ENCODE measurements at places on chromosomes 2 and 18. TPM values are rescaled to one million over a fixed set of nuclear protein-coding genes. Genes with fewer than 3 reads are reported as not detected.
A peak's percentile ranks its signal among the peaks of the same experiment; 100 is the strongest.

- no peak overlapping the region for H3K27ac ChIP-seq
- H3K4me1 ChIP-seq: no peaks in the 10 kb centered on the region
- no peaks in the 10 kb centered on the region for H3K36me3 ChIP-seq
- H3K27me3 ChIP-seq: no peaks in the 10 kb centered on the region
- H3K4me3 ChIP-seq: no peak overlapping the region
Measured at GRCh38 chr2:62641410-62641843, 64.1 kb upstream of the EHBP1 start.

DNA sequence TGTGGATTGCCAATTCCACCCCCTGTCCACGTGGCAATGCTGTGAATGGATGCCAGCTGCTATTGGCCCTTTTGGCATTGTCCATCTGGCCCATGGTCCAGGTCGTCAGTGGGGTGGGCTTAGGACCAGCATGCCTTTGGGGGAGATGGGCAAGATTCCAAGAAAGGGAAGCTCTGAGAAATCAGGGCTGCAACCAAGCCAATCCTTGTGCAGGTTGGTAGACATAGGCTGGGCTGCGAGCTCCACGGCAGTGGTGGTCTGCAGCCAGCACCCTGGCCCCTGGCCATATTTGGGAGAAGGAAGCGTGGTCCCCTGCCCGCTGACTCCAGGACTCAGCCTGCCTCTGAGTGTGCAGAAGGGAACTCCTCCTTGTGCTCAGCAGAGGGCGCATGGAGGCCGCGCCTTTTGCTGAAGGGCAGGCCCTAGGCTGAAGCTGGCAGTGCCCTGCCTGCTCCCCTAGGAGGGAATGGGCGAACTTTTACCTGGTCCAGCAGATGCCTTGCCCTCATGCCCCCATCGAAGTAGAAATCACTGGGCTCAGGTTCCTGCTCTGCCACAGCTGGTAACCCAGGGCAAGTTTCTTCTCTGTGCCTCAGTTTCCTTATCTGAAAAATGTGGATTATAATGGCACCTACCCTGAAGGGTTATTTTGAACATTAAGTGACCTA, 5.4 kb downstream of the SPR start:
- no peaks in the 10 kb centered on the region for H3K36me3 ChIP-seq
- H3K27me3 ChIP-seq: peaks cover 21% of the 10 kb centered on the region
- no peak overlapping the region for H3K27ac ChIP-seq
- H3K4me1 ChIP-seq: peaks cover 15% of the 10 kb centered on the region
- no peak overlapping the region for H3K4me3 ChIP-seq

Gene TMEM178A
- total RNA-seq: 0.29 TPM

DNA sequence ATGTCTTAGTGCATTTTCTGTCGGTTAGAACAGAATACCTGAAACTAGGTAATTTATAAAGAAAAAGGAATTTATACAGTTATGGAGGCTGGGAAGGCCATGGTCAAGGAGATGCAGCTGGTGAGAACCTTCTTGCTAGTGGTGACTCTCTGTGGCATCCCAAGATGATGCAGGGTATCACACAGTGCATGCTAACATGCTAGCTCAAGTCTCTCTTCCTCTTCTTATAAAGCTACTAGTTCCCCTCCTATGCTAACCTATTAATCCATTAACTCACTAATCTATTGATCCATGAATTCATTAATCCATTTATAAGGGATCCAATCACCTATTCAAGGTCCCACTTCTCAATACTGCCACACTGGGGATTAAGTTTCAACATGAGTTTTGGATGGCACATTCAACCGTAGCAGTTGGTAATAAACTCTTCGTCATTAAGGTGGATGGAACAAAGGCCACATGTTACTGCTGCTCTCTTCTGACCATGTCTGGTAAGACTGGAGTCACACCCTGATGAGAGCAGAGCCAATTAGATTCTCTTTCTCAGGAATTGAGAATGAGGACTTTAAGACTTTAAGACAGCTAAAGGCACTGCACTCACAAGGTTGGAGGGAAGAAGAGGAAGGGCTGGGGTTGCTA, 211.6 kb upstream of the SMAD7 start:
- no peak overlapping the region for H3K4me3 ChIP-seq
- no peak overlapping the region for H3K27ac ChIP-seq
- DNase-seq: no peak
- no peaks in the 10 kb centered on the region for H3K4me1 ChIP-seq

GRCh38 chr2:86171295-86171694, 24.0 kb downstream of the IMMT start:
- H3K4me1 ChIP-seq: no peaks in the 10 kb centered on the region
- no peak overlapping the region for H3K4me3 ChIP-seq
- H3K36me3 ChIP-seq: peaks cover 43% of the 10 kb centered on the region
- H3K27ac ChIP-seq: no peak overlapping the region
- no peak for DNase-seq
- no peaks in the 10 kb centered on the region for H3K27me3 ChIP-seq

Gene LRATD1
- 10.0 TPM for total RNA-seq

GRCh38 chr2:162677476-162677875, 161.1 kb downstream of the KCNH7 start:
- no peak overlapping the region for H3K27ac ChIP-seq
- DNase-seq: no peak
- H3K4me1 ChIP-seq: no peaks in the 10 kb centered on the region

DNA sequence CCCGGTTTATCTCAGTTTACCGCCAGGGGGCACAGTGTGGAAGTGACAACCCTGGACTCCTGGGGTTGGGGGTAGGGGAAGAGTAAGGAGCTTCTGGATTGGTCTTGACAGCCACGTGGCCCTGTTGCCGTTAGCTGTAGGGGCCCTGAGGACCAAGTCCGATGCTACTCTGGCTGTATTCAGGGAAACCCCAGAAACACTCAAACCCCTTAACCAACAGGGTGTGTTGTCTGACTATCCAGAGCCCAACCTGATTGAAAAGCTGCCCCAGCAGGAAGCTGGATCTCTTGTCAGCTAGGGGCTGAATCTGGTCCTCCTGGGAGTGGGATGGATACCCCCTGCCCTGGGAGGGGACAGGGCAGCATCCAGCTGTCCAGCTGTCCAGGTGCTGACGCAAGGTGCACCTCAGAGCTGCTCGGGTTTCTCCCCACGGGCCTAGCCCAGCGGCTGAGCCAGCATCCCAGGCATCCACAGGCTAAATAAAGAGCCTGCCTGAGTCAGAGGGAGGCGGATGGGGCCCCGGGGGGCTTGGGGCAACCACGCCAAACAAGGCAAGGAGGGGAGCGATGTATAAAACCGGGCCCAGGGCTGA, 3.1 kb upstream of the GMPPA start:
- peaks cover 32% of the 10 kb centered on the region for H3K4me1 ChIP-seq
- no peak overlapping the region for H3K4me3 ChIP-seq
- DNase-seq: peak; percentile 99
- no peak overlapping the region for H3K27ac ChIP-seq

Gene SRBD1
- 17.4 TPM for total RNA-seq

Gene LCT
- under 0.01 TPM for total RNA-seq

Gene LOXL3
- total RNA-seq: 97.4 TPM

- DNase-seq: no peak
- H3K4me3 ChIP-seq: no peak overlapping the region
- no peak overlapping the region for H3K27ac ChIP-seq
- H3K36me3 ChIP-seq: no peaks in the 10 kb centered on the region
Measured at GRCh38 chr2:9115229-9115628, 91.4 kb upstream of the ASAP2 start.

Gene CAPN10
- 22.1 TPM for total RNA-seq

DNA sequence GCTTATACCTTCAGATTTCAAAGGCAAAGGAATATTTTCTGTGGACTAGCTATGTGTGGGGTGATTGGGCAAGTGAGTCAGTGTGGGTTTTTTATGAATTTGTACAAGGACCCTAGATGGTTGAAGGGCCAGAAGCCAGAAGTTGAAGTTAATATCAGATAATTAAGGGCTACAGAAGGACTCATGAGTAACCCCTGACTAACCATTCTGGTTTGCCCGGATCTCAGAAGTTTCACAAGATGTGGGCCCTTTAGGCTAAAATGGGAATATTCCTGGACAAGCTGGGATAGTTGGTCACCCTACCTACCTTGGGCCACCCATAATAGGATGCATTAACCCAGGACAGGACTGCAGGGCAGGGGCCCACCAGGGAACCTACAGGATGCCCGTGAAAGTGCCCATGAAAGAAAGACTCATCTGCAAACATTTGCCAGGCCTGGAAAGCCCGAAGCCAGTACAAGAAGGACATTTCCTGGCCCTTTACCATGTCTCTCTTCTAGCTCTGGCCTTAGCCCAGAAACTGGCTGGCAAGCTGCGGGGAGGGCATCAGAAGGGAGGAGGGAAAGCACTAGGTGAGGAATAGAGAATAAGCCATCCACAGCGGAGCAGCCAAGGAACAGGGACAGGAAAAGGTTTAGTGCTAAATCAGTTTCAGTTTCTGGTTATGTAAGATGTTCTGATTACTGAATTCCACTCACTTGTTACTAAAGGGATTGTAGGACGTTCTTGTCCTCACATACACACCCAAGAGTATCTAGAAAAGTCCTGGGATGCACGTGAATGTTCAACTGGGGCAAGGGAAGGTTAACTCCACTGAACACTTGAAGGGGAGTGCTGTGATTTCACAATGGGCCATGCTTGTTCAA, 33.6 kb downstream of the GCG start:
- peak overlapping the region; percentile 32 for H3K4me3 ChIP-seq
- H3K27ac ChIP-seq: peak overlapping the region; percentile 78
- peaks cover 25% of the 10 kb centered on the region for H3K4me1 ChIP-seq
- H3K36me3 ChIP-seq: no peaks in the 10 kb centered on the region
- no peaks in the 10 kb centered on the region for H3K27me3 ChIP-seq
- peak; percentile 77 for DNase-seq

- no peak overlapping the region for H3K4me3 ChIP-seq
- H3K27me3 ChIP-seq: no peaks in the 10 kb centered on the region
- H3K27ac ChIP-seq: no peak overlapping the region
- no peaks in the 10 kb centered on the region for H3K4me1 ChIP-seq
- no peaks in the 10 kb centered on the region for H3K36me3 ChIP-seq
Measured at GRCh38 chr2:104078431-104079157, 775.3 kb upstream of the POU3F3 start.

DNA sequence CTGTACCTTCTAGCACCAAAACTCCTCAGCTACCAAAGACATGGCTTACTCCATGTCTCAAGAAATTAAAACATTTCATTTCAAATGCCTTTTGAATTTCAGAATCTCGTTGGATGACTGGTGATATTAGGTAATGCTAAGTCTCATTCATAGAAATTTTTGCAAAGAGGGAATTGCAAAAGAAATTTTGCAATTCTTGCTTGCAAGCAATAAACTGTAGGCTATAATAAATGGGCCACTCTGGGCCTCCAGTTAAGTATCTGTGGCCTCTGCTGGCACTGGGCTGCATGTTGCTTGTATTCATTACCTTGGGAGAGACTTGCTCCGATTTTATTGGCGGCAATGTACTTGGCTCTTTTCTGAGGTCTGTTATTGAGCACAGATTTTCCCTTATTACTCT, 2.8 kb upstream of the LCLAT1 start:
- no peaks in the 10 kb centered on the region for H3K27me3 ChIP-seq
- DNase-seq: no peak
- peaks cover 18% of the 10 kb centered on the region for H3K4me1 ChIP-seq
- no peak overlapping the region for H3K4me3 ChIP-seq

DNA sequence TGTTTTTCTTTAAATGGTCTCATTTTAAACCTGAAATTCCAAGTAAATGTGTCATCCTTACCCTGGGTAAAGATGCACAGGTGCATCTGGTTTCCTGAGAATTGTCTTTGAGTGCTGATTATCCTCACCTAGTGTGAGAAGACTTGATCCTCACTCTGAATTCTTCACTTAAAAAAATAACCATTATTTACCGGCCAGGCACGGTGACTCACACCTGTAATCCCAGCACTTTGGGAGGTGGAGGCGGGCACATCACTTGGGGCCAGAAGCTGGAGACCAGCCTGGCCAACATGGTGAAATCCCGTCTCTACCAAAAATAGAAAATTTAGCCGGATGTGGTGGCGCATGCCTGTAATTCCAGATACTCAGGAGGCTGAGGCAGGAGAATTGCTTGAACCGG, 9.9 kb upstream of the WNT6 start:
- DNase-seq: no peak
- no peak overlapping the region for H3K4me3 ChIP-seq
- peaks cover 22% of the 10 kb centered on the region for H3K27me3 ChIP-seq
- peaks cover 12% of the 10 kb centered on the region for H3K4me1 ChIP-seq
- no peaks in the 10 kb centered on the region for H3K36me3 ChIP-seq

DNA sequence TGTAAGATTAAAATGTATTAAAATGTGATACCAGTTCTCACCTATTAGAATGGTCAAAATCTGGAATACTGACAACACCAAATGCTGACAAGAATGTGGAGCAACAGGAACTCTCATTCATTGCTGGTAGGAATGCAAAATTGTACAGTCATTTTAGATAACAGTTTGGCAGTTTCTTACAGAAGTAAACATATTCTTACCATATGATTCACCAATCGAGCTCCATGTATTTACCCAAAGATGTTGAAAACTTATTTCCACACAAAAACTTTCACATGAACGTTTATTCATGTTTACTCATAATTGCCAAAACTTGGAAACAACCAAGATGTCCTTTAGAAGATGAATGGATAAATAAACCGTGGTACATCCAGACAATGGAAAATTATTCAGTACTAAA, 1193.5 kb upstream of the ACVR2A start:
- no peaks in the 10 kb centered on the region for H3K4me1 ChIP-seq
- H3K36me3 ChIP-seq: no peaks in the 10 kb centered on the region
- DNase-seq: no peak
- no peaks in the 10 kb centered on the region for H3K27me3 ChIP-seq
- H3K27ac ChIP-seq: no peak overlapping the region

Gene CRYBA2
- not detected for total RNA-seq

Gene GALR1
- total RNA-seq: not detected

DNA sequence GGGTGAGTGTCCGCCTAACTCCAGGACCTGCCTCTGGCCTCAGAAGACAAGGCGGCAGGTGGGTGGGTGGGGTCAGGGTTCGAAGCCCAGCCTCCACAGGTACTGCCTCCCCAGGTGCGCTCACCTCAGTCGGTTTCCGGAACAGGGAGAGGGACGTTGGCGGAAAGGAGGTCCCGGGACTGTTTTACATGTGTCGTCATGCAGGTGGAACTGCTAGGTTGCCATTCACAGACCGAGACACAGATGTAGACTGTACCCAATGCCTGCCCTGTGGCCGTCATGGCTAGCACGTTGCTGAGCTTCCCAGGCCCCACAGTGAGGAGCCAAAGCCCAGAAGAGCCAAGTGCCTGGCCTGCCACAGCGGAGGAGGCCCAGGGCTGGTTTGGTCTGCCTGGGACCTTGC, 284.0 kb upstream of the HS6ST1 start:
- H3K4me1 ChIP-seq: no peaks in the 10 kb centered on the region
- no peak overlapping the region for H3K27ac ChIP-seq
- no peaks in the 10 kb centered on the region for H3K36me3 ChIP-seq
- no peak overlapping the region for H3K4me3 ChIP-seq

Gene TNFAIP6
- total RNA-seq: 43.1 TPM

Gene DYNAP
- not detected for total RNA-seq
